ENCODE measurements at places on chromosomes 7 and 10.
A peak's percentile ranks its signal among the peaks of the same experiment; 100 is the strongest.

DNA sequence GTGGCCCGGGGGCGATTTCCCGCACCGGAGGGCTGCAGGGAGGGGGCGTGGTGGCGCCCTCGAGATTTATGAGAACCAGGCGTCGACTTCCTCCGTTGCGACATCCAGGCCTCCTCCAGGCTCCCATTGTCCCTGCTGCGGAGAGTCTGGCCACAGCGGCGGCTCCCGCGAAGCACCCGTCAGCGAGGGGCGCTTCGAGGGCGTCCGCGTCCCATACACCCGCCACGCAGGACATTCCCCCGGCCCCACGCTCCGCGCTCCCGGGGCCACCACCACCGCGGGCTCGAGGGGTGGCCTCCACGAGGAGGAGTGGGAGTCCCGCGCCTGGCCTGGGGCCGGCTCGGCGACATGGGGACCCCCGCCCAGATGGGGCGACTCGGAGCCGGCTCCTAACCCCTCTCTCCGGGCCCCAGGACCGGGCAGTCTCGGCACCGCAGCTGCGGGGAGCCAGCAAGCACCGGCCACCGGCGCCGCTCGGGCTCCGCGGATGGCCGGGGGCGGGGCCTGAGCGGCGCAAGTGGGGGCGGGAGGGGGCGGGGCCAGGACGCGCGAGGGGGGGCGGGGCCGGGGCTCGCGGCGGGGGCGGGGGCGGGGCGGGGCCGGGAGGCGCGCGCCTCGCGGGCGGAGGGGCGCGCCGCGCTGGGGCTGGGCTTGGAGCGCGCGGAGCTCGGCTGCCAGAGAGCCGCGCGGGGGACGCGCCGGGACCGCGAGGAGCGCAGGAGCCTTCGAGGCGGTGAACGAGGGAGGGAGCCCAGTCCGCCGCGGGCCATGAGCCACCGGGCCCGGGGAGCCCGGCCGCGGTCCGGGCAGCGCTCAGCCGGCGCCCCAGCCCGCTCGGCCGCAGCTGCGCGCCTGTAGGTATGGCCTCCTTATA lies at the start of gene SH2B2:
SH2B2 (plus strand) TSS at position 632 of the 874 bp plus-strand sequence. CDS start 13,683 bp downstream, outside the sequence.
- DNase-seq, result peak; percentile 60

GRCh38 chr7:100723732-100724275 lies 3.5 kb downstream of the EPO start:
- DNase-seq, result no peak

GRCh38 chr10:86285136-86285790 lies 81.3 kb downstream of the GRID1 start:
- DNase-seq, result no peak

DNA sequence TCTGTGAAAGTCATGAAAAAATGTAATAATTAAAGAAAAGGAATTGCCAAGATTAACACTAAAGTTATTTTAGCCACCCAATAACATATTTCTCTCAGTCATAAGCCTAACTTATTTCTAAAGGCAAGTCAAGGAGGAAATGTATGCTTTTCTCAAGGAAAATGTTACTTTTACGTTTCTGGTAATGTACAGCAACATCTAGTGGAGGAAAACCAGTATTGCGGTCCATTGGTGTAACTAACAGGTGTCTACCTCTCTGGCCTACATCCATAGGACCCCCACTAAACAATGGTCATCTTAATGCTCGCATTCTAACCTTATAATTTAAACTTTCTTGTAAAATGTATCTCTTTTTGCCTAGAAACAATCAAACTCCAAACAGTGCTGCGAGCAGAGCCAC lies 437.5 kb downstream of the KIF20B start:
- no peak for DNase-seq

GRCh38 chr10:26227786-26228185 lies 11.2 kb downstream of the GAD2 start:
- no peak for DNase-seq

DNA sequence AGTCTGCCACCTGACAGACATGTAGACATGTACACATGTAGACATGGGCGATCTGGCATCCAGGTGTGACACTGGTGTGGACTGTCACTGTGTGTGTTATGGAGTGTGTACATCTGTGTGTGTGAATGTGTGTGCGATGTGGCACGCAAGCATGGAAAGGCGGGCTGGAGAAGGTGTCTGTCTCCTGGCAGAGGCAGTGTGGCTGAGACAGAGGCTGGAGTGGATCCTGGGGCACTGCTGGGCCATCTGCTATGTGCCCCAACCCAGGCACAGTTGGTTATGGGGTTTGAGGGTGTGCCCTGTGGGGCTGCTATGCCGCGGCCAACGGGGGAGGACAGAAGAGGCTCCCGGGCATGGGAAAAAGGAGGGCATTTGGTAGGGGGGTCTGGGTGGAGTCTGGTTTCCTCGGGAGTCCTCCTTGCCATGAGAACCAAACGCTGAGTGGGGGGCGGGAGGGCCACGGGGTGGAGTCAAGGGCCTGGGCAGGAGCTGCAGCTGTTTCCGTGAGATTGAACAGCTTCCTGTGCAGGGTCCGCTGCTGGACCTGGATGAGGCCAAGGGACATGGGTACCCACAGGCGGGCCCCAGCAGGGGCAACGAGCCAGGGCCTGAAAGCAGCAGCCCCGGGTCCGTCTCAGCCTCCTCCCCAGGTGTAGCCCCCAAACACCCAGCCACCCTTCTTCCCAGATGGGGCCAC lies 1.3 kb downstream of the ELN start:
- no peak for DNase-seq

DNA sequence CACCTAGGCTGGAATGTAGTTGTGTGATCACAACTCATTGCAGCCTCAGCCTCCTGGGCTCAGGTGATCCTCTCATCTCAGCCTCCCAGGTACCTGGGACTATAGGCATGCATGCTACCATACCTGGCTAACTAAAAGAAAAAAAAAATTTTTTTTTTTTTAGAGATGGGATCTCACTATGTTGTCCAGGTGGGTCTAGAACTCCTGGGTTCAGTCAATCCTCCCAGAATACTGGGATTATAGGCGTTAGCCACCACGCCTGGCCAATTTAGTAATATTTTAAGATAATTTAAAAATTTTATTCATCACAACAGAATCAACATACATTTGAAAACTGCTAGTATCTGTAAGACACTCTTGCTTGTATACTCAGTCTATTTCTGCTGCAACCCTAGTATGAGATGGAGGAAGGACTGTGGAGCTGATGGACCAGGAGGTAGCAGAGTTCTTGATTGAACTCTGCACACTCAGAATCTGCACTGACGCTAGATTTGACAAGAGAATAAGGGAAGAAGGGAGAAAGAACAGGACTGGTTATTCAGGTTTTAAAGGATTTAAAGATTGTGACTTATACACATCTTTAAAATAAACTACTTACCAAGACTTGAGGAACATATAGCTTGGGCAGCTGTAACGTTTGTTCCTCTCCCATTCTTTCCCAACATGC lies 57.6 kb downstream of the VCL start:
- DNase-seq, result peak; percentile 44

- DNase-seq, result no peak
These were observed 71.7 kb upstream of the AUTS2 start for GRCh38 chr7:69526570-69526969.

- DNase-seq, result no peak
These were observed 6.5 kb upstream of the SDK1 start for GRCh38 chr7:3294432-3295100.

Measured in Caki2 (cell line).